Activated CD4-positive, alpha-beta memory T cell treated with anti-CD3 and anti-CD28 coated beads for 36 hours (primary cell): ENCODE measurements at places on chromosomes 4 and X. TPM values are rescaled to one million over a fixed set of nuclear protein-coding genes. Genes with fewer than 3 reads are reported as not detected.

ARAP2 gene
- 57.7 TPM for total RNA-seq

GLUD2 gene
- 1.3 TPM for total RNA-seq

MAGEC2 gene
- not detected for total RNA-seq

PRRG3 gene
- not detected for total RNA-seq

ZFP92 gene
- 1.6 TPM for total RNA-seq

ADAM29 gene
- not detected for total RNA-seq

MAGEC3 gene
- total RNA-seq = not detected

DNA sequence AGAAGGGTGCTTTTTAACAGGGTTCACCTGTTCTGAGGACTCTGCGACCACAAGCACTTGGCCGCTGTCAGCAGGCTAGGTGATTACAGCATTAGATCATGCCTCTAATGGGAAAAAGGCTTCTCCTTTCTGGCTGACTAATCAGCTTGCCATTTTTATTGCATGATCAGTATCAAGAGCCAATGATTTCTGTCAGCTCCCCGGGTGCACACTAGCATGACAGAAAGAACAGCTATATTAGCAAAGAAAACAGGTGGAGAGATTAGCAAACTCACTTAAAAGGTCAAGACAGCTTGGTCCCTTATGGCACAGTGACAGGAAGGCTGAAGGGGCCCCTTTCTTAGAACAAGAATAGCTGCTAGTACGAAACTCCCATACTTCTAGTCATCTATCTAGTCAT lies 170.0 kb downstream of the SMIM20 start:
- H3K36me3 ChIP-seq = no peaks in the 10 kb centered on the region
- H3K4me1 ChIP-seq = peaks cover 86% of the 10 kb centered on the region
- H3K27me3 ChIP-seq = no peaks in the 10 kb centered on the region
- DNase-seq = peak; percentile 65
- H3K27ac ChIP-seq = peak overlapping the region; percentile 90

DNA sequence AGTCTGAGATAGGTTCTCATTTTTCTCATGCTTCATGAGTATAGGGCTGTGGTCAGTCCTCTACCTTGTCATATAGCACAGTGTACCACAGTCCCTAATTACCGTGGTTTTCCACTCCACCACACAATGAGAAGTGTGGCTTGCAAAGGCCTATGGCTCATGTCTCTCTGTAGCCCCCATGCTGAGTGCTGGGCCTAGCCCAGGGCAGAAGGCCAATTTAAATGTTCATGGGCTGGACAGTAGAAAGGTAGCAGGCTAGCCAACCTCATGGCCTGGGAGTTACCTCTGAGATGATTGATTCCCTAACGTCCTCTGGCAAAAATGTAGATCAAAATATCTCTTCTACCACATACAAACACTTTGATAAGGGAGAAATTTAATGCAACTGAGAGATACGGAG lies 222.5 kb downstream of the AFF2 start:
- H3K4me3 ChIP-seq = no peak overlapping the region
- H3K36me3 ChIP-seq = no peaks in the 10 kb centered on the region
- DNase-seq = no peak
- H3K27ac ChIP-seq = no peak overlapping the region

GRCh38 chr4:136751556-136751955 lies 780.7 kb downstream of the PCDH18 start:
- H3K36me3 ChIP-seq = no peaks in the 10 kb centered on the region
- no peaks in the 10 kb centered on the region for H3K27me3 ChIP-seq
- H3K4me3 ChIP-seq = no peak overlapping the region
- H3K4me1 ChIP-seq = no peaks in the 10 kb centered on the region
- no peak overlapping the region for H3K27ac ChIP-seq
- no peak for DNase-seq

DNA sequence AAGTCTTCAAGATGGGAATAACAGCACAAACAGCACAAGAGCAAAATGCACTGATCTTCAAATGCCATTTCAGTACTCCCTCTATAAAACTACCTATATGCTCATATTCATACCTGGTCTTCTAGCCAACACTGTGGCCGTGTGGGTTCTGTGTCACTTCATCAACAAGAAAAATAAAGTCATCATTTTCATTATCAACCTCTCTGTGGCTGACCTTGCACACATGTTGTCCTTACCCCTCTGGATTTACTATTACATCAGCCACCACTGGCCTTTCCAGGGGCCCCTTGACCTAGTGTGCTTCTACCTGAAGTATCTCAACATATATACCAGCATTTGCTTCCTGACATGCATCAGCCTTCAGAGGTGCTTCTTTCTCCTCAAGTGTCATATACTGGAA lies 59.6 kb upstream of the GPR174 start:
- H3K27me3 ChIP-seq = no peaks in the 10 kb centered on the region
- peaks cover 44% of the 10 kb centered on the region for H3K4me1 ChIP-seq
- peak; percentile 36 for DNase-seq
- H3K27ac ChIP-seq = peak overlapping the region; percentile 36

DNA sequence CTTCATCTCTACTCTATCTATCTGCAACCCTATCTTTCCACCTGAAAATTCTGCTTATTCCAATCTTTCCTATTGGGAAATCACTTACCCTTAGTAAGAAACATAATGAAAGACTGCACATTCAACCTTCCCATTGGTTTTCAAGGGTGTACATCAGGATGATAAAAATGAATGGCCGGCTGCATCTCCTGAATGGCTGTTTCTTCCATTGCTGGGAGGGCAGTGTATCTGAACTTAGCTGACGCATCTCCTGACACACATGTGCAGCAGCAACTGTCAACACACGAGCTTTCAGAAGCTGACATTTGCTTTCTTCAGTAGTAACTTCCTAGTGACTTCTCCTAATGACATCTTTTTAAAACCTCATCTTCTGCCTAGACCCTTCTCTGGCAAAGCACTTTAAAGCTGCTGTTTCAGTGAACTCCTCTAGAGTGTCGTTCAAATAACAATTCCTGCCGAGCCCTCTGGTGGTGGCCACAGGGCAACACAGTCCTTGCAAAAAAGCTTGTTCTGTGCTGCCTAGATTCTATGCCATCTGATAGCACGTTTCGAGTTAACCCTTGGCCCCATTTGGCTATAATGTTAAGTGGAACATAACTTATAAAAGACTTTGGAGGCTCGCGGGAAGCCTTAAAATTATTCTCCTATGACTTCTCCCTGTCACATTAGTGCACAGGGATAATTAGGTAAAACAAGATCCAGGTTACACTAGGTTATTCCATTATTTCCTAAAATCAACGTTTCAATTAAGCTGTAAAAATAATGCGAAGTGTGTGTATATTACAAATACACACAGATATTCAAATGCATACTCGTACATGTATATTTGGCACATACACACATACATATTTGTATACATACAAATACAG lies 2340.7 kb downstream of the PCDH7 start:
- no peak overlapping the region for H3K27ac ChIP-seq
- H3K36me3 ChIP-seq = no peaks in the 10 kb centered on the region
- peak; percentile 13 for DNase-seq
- H3K27me3 ChIP-seq = no peaks in the 10 kb centered on the region

DNA sequence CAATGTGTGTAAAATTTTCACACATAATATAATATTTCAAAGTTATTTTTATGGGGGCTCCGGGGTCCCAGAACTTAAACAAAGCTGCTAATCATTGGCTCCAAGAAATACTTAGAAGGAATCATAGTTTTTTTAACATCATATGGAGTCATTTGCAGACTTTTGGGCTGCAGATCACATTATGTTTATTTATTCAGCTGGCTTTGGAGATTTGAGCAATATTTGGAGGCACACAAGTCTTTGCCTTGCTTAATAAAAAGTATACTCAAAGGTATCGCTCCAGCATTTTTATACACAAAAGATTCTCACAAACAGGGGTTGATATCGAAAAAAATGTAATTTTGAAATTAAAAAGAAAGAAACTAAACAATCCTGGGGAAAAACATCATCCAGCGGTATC lies 382.5 kb upstream of the TENM3 start:
- DNase-seq = no peak
- no peaks in the 10 kb centered on the region for H3K27me3 ChIP-seq
- no peaks in the 10 kb centered on the region for H3K4me1 ChIP-seq
- no peaks in the 10 kb centered on the region for H3K36me3 ChIP-seq
- H3K27ac ChIP-seq = no peak overlapping the region

DNA sequence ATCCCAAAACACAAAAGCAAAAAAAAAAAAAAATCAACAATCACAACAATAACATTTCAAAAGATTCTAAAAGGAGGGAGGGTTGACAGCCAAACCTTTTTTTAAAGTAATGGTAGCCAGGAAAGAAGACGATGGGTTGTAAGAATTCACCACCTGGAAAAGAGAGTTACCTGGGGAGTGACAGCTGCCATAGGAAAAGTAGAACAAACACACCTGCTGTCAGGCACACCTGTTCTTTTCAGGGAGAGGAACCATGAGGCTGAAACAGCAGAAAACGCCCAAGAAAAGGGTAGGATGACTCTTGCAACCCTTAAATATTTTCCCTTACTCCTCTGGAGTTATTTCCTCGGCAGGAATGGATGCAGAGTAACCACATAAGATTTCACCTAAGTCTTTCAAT lies 388.4 kb upstream of the TEX13C start:
- no peak overlapping the region for H3K27ac ChIP-seq
- H3K4me1 ChIP-seq = no peaks in the 10 kb centered on the region
- H3K27me3 ChIP-seq = no peaks in the 10 kb centered on the region
- DNase-seq = no peak
- H3K36me3 ChIP-seq = no peaks in the 10 kb centered on the region

DNA sequence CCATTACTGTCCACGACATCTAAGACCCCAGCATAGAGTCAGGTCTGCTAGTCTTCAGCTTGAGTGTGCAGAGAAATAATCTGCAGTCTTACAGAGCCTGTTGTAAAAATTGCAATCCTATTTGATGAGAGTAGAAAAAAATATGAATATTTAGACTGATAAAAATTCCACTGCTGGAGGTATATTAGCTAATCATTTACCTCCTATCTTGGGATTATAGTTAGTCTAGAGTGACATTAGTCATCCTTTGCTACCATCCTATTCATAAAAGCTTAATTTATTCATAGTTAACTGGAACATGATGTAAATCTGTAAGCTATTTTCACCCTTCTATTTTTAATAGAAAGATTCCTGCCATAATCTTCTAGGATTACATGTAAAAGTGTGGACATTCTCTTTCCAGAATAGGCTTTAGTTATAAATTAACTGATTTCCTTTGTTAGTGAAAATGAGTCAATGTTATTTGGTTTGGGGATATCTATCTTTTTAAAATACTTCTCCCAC lies 26.7 kb downstream of the C4orf54 start:
- H3K4me1 ChIP-seq = peaks cover 4% of the 10 kb centered on the region
- H3K27ac ChIP-seq = no peak overlapping the region
- no peak for DNase-seq
- no peaks in the 10 kb centered on the region for H3K36me3 ChIP-seq

GRCh38 chr4:48748949-48749596 lies 31.0 kb downstream of the FRYL start:
- H3K36me3 ChIP-seq = peaks cover 5% of the 10 kb centered on the region
- DNase-seq = no peak
- no peak overlapping the region for H3K4me3 ChIP-seq
- no peak overlapping the region for H3K27ac ChIP-seq

GRCh38 chrX:46254641-46255040 lies 290.6 kb downstream of the ZNF674 start:
- H3K36me3 ChIP-seq = no peaks in the 10 kb centered on the region
- no peak overlapping the region for H3K4me3 ChIP-seq
- no peaks in the 10 kb centered on the region for H3K27me3 ChIP-seq
- peaks cover 12% of the 10 kb centered on the region for H3K4me1 ChIP-seq
